Astrocyte (in vitro differentiated cells and primary cell): ENCODE measurements at places on chromosomes 2 and 18. TPM values are rescaled to one million over a fixed set of nuclear protein-coding genes. Genes with fewer than 3 reads are reported as not detected.

GRCh38 chr2:236728916-236729670 is 159.5 kb downstream of the ACKR3 start:
- no peaks in the 10 kb centered on the region for H3K4me1 ChIP-seq
- no peaks in the 10 kb centered on the region for H3K36me3 ChIP-seq
- DNase-seq, result no peak
- no peak overlapping the region for H3K4me3 ChIP-seq
- H3K27me3 ChIP-seq, result peaks cover 13% of the 10 kb centered on the region

GRCh38 chr2:71460595-71461303 is 7.4 kb downstream of the DYSF start:
- no peak overlapping the region for H3K27ac ChIP-seq
- H3K36me3 ChIP-seq, result no peaks in the 10 kb centered on the region
- H3K4me1 ChIP-seq, result peaks cover 36% of the 10 kb centered on the region
- H3K4me3 ChIP-seq, result no peak overlapping the region
- no peak for DNase-seq
- peaks cover 13% of the 10 kb centered on the region for H3K27me3 ChIP-seq

DNA sequence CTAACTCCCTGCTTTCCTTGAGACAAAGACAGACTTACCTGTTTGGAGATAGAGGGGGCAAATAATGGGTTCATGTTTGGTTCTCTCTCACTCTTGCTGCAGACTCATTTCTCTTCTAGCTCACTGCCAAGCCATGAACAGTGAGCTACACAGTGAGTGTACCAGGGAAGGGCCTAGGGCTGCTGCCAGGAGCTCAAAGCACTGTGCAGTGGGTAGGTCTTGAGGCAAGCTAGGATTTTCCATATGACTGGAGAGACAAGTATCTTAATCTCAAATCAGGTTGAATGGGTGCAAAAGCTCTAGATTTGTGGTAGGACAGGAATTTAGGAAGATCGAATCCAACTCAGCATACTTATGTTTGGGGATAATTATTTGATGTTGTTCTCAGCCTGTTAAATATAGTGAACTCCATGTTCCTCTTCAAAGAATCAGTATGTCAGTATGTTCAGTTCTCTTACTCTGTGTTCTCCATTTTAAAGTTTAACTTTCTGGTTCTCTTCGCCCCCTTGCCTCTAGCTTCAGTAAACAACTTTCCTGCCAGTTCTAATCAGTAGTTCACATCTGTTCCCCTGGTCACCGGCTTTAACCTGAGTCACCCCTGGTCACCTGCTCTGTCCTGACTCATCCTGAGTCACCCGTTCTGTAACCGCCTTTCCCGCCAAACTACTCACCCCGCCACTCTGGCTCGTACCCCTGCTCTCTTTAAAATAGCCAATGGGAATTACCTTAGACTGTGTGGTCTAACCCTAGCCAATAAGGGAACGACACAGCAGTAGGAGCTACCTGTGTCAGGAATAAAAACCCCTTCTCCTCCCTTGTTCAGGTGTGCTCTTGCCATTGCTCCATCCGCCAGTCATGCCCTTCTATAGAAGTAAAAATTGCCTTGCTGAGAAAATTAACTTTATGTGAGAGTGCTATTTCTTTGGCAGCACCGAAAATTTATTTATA is 21.9 kb downstream of the SLC25A52 start:
- H3K36me3 ChIP-seq, result no peaks in the 10 kb centered on the region
- no peak overlapping the region for H3K4me3 ChIP-seq
- no peak overlapping the region for H3K27ac ChIP-seq

- H3K36me3 ChIP-seq, result no peaks in the 10 kb centered on the region
- no peak overlapping the region for H3K4me3 ChIP-seq
- peaks cover 34% of the 10 kb centered on the region for H3K4me1 ChIP-seq
- H3K27me3 ChIP-seq, result no peaks in the 10 kb centered on the region
- no peak for DNase-seq
These were observed 56.8 kb downstream of the ASAP2 start for GRCh38 chr2:9263428-9263827.

GRCh38 chr18:52963481-52963880 is 623.5 kb downstream of the DCC start:
- H3K27ac ChIP-seq, result no peak overlapping the region
- no peak overlapping the region for H3K4me3 ChIP-seq
- DNase-seq, result no peak
- no peaks in the 10 kb centered on the region for H3K4me1 ChIP-seq
- no peaks in the 10 kb centered on the region for H3K27me3 ChIP-seq
- no peaks in the 10 kb centered on the region for H3K36me3 ChIP-seq

DNA sequence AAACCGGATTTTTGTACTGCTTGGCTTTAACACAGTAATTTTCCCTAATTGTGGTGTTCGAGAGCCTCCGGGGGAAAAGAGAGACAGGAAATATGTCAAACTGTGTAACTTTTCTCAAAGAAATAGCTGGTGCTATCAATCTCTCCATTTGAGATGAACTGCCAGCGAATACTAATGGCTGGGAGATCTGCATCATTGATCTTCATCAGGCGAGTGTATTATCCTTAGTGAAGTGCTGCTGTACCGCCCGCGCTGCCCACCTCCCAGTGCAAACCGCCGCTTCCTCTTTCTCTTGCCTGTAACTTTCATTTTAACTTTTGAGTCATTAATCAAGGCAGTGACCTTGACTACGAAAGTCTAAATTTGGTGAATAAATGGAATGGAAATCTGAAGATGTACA is 246.1 kb upstream of the ST6GAL2 start:
- no peaks in the 10 kb centered on the region for H3K4me1 ChIP-seq
- H3K4me3 ChIP-seq, result peak overlapping the region; percentile 17
- DNase-seq, result no peak

- no peaks in the 10 kb centered on the region for H3K27me3 ChIP-seq
- peak overlapping the region; percentile 28 for H3K27ac ChIP-seq
- peak; percentile 89 for DNase-seq
- H3K4me3 ChIP-seq, result no peak overlapping the region
- no peaks in the 10 kb centered on the region for H3K4me1 ChIP-seq
These were observed 57.9 kb upstream of the KCNE4 start for GRCh38 chr2:222993920-222994650.

GRCh38 chr2:69422198-69422597 is 15.0 kb downstream of the NFU1 start:
- H3K36me3 ChIP-seq, result peaks cover 10% of the 10 kb centered on the region
- no peak overlapping the region for H3K4me3 ChIP-seq
- no peak for DNase-seq

- peak; percentile 62 for DNase-seq
- H3K27me3 ChIP-seq, result no peaks in the 10 kb centered on the region
- no peaks in the 10 kb centered on the region for H3K36me3 ChIP-seq
- no peak overlapping the region for H3K27ac ChIP-seq
- H3K4me1 ChIP-seq, result peaks cover 9% of the 10 kb centered on the region
These were observed 111.2 kb downstream of the PLB1 start for GRCh38 chr2:28606986-28607441.

GRCh38 chr18:71665131-71665530 is 879.0 kb downstream of the CBLN2 start:
- H3K36me3 ChIP-seq, result no peaks in the 10 kb centered on the region
- H3K4me1 ChIP-seq, result no peaks in the 10 kb centered on the region
- no peak overlapping the region for H3K27ac ChIP-seq
- no peak overlapping the region for H3K4me3 ChIP-seq
- H3K27me3 ChIP-seq, result no peaks in the 10 kb centered on the region

GRCh38 chr2:229269941-229270340 is 1.1 kb downstream of the PID1 start:
- H3K27ac ChIP-seq, result no peak overlapping the region
- no peak for DNase-seq
- no peaks in the 10 kb centered on the region for H3K36me3 ChIP-seq
- H3K4me3 ChIP-seq, result peak overlapping the region; percentile 66

DNA sequence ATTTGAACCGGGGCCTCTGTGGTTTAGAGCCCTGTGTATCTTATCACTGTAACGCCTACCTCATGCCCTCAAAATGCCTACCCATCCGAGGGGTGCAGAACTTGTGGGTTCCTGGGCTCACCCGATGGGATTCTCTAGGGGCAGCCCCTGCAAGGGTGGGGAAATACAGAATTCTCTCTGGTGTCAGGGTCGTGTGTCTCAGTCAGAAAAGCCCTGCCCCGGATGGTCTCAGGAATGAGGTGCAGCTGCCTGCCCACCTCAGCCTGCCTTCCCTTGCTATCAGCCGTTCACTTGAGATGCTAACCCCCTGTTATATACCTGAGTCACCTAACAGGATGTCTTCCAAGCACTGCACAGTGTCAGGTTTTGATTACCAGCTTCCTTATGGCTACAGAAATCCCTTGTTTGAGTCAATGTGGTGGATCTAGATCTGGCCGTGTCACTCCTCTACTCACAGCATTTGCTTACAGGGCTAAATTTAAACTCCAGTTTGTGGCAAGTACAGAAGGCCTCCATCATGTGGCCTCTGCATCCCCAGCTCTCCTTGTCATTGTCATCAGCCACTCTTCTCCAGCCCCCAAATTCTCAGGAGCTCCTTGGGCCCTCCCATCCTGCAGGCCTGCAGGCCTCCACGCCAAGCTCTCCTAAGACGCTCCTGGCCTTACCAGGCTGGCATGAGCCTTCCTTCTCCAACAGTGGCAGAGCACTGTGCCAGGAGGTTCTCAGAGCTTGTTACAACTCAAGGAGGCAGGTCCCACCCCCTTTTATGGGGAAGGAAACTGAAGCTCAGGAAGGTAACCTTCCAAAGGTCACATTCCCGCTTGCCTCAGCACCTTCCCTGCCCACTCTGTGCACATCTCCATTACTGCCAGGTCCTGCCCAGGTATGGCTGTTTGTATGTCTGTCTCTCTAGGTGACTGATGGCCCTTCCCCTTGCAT is 14.3 kb upstream of the MAP3K2 start:
- peaks cover 29% of the 10 kb centered on the region for H3K4me1 ChIP-seq
- H3K36me3 ChIP-seq, result no peaks in the 10 kb centered on the region
- H3K27me3 ChIP-seq, result no peaks in the 10 kb centered on the region
- H3K27ac ChIP-seq, result no peak overlapping the region

GRCh38 chr2:86037795-86038192 is 67.9 kb downstream of the POLR1A start:
- H3K36me3 ChIP-seq, result peaks cover 30% of the 10 kb centered on the region
- H3K27ac ChIP-seq, result no peak overlapping the region
- no peaks in the 10 kb centered on the region for H3K27me3 ChIP-seq
- no peak overlapping the region for H3K4me3 ChIP-seq
- DNase-seq, result no peak

- H3K4me1 ChIP-seq, result peaks cover 49% of the 10 kb centered on the region
- no peak for DNase-seq
- no peaks in the 10 kb centered on the region for H3K36me3 ChIP-seq
- no peaks in the 10 kb centered on the region for H3K27me3 ChIP-seq
- H3K27ac ChIP-seq, result peak overlapping the region; percentile 91
- no peak overlapping the region for H3K4me3 ChIP-seq
These were observed 62.0 kb downstream of the MBP start for GRCh38 chr18:77070627-77071026.

DNA sequence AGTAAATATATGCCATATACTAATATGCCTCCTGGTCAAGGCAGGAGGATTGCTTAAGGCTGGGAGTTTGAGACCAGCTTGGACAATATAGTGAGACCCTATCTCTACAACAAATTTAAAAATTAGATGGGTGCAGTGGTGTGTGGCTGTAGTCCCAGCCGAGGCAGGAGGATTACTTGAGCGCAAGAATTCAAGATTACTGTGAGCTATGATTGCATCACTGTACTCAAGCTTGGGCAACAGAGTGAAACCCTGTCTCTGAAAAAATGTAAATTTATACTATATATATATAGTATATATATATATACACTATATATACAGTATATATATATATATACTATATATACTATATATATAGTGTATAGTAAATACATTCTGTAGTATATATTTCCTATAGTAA is 30.0 kb upstream of the NPC1 start:
- no peak for DNase-seq
- peaks cover 7% of the 10 kb centered on the region for H3K4me1 ChIP-seq
- H3K27ac ChIP-seq, result no peak overlapping the region

- no peak for DNase-seq
- H3K4me1 ChIP-seq, result peaks cover 13% of the 10 kb centered on the region
- H3K27me3 ChIP-seq, result no peaks in the 10 kb centered on the region
- no peak overlapping the region for H3K27ac ChIP-seq
- H3K36me3 ChIP-seq, result no peaks in the 10 kb centered on the region
- no peak overlapping the region for H3K4me3 ChIP-seq
These were observed 30.5 kb downstream of the ZNF516 start for GRCh38 chr18:76464281-76465259.

DNA sequence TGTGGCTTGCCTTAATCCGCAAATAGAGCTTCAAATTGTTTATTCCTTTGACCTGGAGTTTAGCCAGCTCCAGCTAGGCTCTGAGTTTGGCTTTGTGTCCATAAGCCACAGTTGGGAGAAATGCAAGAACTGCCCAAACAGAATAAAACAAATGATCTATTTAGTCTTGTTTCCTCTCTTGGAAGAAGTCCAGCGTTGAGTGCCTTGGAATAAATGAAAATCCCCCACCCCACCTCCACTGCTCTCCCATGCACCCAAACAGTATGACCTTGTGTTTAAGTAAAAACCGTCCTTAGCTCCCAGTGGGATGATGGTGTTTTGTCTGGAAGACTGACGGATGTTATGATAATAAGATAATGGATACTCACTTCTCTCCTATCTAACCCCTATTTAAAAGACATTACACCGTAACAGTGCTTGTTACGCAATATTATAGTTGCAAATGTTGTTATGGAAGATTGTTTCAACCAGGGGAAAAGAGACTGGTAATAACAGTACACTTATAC is 3.2 kb upstream of the SERPINE2 start:
- no peak overlapping the region for H3K27ac ChIP-seq
- H3K36me3 ChIP-seq, result no peaks in the 10 kb centered on the region

DNA sequence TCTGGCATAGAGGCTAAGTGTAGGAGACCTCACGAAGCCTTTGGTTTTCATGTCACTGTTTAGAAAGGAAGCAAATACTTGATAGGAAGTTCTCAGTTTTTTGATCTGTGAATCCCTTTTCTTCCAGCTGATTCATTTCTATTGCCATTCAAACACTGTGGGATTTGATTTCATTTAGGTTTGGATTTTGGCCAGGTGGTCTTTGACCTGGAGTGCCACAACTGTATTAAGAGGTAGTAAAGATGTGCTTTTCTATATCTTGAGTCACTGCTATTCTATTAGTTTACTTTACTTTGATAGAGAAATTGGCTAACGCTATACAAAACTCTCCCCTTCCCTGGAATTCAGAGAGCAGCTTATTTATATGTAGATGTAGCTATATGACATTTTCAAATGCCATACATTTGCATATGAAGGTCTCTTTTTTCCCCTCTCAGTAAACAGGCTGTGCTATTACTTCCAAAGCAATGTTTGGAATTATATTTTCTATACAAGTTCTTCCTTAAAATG is 132.4 kb upstream of the CAVIN2 start:
- H3K36me3 ChIP-seq, result no peaks in the 10 kb centered on the region
- H3K4me3 ChIP-seq, result no peak overlapping the region
- DNase-seq, result no peak
- peaks cover 17% of the 10 kb centered on the region for H3K4me1 ChIP-seq

- H3K4me3 ChIP-seq, result no peak overlapping the region
- H3K4me1 ChIP-seq, result peaks cover 37% of the 10 kb centered on the region
- H3K27me3 ChIP-seq, result no peaks in the 10 kb centered on the region
- H3K27ac ChIP-seq, result peak overlapping the region; percentile 85
These were observed 12.4 kb downstream of the HS6ST1 start for GRCh38 chr2:128306081-128306930.

The AGXT gene
- total RNA-seq, result not detected in 2 replicates

The CRACDL gene
- total RNA-seq, result 1.8 and 5.7 TPM in 2 replicates

The CCDC74B gene
- total RNA-seq, result 3.0 and 3.7 TPM in 2 replicates

The DSEL gene
- total RNA-seq, result 15.9 and 16.5 TPM in 2 replicates

The POLR1B gene
- 21.0 and 26.8 TPM in 2 replicates for total RNA-seq

The HAAO gene
- 1.1 and 1.3 TPM in 2 replicates for total RNA-seq

The SLC16A14 gene
- 3.5 and 4.2 TPM in 2 replicates for total RNA-seq

The ERBB4 gene
- total RNA-seq, result 0.72 and 1.2 TPM in 2 replicates

The TET3 gene
- total RNA-seq, result 32.8 and 39.9 TPM in 2 replicates

The EVX2 gene
- not detected in 2 replicates for total RNA-seq
